Activated naive CD8-positive, alpha-beta T cell treated with anti-CD3 and anti-CD28 coated beads for 36 hours (primary cell): ENCODE measurements at places on chromosomes 7 and 10. TPM values are rescaled to one million over a fixed set of nuclear protein-coding genes. Genes with fewer than 3 reads are reported as not detected.
A peak's percentile ranks its signal among the peaks of the same experiment; 100 is the strongest.

The ASAH2 gene
- total RNA-seq, result 6.6 TPM

The PRRT4 gene
- total RNA-seq, result 0.27 TPM

The OPN1SW gene
- total RNA-seq, result not detected

The TLL2 gene
- 0.19 TPM for total RNA-seq

The OR2A1 gene
- not detected for total RNA-seq

The GSDME gene
- 7.5 TPM for total RNA-seq

The MYL7 gene
- total RNA-seq, result not detected

The CRCP gene
- 34.8 TPM for total RNA-seq

The GJD4 gene
- total RNA-seq, result not detected

The TAS2R5 gene
- 0.43 TPM for total RNA-seq

- no peak for DNase-seq
Observed at GRCh38 chr10:83921984-83922860, 217.1 kb upstream of the GHITM start.

DNA sequence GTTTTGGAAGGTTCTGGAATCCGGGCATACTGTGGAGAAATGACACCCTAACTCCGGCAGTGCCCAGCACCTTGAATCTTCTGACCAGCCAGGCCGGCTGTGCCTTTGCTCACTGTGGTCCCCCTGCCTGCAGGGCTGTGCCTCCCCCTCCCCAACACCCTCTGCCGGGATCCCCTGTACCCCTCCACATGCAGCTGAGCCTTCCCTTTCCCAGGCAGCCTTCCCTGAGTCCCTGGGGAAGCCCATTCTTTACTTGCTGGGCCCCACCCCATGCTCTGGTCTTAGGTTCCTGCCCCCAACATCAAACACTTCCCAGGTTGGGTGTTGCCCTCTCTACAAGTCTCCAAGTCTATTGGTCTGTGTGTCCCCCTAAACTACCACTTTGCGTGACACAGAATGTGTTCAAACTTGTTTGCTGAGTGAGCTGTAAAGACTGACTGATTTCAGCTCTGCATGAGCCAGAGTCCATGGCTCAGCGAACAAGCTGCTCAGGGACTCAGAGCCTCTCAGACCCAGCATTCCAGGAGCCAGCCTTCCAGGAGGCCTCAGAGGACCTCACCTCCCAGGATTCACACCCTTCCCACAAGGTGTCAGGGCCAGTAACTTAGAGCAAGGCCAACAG is 31.6 kb downstream of the CALML5 start:
- DNase-seq, result no peak

DNA sequence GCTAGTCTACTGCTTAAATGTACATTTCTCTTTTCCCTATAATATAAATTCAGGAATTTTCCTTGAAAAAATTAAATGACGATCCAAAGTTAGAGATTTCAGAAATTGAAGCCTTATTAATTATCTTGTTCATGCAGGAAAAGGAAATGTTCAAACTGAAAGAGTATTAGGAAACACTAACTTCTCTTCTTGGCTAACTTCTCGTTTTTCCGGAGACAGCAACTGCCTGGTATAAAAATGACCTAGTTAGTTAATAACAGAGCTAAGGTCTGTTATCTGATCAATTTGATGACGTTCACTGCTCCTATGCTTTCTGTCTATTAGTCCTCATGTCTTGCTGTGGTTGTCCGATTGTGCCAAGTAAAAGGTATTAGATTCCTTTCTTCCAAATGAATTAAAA is 212.5 kb downstream of the DGKB start:
- DNase-seq, result no peak

- DNase-seq, result peak; percentile 52
Observed at GRCh38 chr7:135147899-135148721, at the start of gene TMEM140. Gene TMEM140, plus strand, starts transcription at chr7:135148072. Its CDS starts 16,370 bp downstream, at chr7:135164442.

GRCh38 chr7:39721345-39721744 is 98.0 kb downstream of the RALA start:
- no peak for DNase-seq

DNA sequence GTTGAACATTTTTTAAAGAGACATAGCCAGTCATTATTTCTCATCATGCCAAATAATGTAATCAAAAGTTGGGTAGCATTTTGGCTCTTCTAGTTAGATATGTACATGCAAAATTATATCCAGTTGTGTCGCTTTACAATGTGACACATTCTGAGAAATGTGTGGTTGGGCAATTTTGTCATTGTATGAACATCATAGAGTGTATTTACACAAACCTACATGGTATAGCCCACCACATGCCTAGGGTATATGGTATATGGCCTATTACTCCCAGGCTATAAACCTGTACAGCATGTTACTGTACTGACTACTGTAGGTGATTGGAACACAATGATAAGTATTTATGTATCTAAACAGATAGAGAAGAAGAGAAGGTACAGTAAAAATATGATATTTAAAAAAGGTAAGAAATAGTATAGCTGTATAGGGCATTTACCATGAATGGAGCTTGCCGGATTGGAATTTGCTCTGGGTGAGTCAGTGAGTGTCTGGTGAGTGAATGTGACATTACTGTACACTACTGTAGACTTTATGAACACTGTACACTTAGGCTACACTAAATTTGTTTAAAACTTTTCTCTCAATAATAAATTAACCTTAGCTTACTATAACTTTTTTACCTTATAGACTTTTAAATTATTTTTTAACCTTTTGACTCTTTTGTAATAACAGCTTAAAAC is 16.5 kb downstream of the ZNF365 start:
- DNase-seq, result no peak

- no peak for DNase-seq
Observed at GRCh38 chr10:46998595-46998994, 87.4 kb downstream of the PTPN20 start.

GRCh38 chr7:92904244-92905131 is 68.1 kb upstream of the CDK6 start:
- DNase-seq, result peak; percentile 88

- DNase-seq, result no peak
Observed at GRCh38 chr10:93542358-93542791, 24.1 kb upstream of the FFAR4 start.

GRCh38 chr7:147852833-147853232 is 737.7 kb upstream of the C7orf33 start:
- DNase-seq, result no peak

GRCh38 chr10:51860257-51860656 is 160.9 kb upstream of the CSTF2T start:
- DNase-seq, result no peak

DNA sequence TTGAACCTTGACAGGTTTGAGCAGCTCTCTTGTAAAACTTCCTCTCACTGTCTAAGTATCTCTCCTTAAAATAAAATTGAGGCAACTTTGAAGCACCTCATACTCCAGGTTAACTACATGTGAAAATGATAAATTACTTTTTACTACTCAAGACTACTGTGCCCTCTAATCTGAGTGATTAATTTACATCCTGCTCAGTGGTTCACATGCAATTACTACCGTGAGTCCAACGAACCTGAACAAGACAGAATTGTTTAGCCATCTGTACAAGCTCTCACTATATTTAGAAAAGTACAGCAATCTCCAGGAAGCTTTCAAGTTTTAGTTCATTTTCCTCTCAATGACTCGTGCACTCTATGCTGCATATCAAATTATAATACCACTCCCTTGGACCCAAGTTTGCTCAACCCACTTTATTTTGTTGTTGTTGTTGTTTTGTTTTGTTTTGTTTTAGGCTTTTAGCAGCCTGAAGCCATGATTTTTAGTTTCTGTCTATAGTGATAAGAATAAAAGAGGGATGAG is 21.2 kb downstream of the PDE1C start:
- DNase-seq, result no peak

GRCh38 chr10:119493155-119493554 is 49.4 kb downstream of the RGS10 start:
- peak; percentile 45 for DNase-seq

DNA sequence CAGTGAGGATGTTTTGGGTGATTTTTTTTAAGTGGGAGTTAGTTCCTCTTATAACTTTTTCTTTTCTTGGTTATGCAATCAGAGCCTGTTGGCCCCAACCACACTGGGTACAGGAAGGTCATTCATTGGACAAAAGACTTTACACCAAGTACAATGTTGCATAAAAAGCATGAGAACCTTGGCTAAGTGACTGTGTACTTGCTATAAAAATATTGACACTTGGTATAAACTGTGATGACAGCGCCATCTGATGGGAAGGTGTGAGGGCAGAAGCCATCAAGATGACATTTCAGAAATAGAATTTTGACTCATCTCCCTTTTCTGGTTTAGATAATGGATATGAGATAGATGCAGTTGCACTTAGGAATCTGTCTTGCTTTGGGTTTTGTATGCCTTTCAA is 126.4 kb upstream of the CCDC6 start:
- DNase-seq, result peak; percentile 23

GRCh38 chr7:40120020-40120419 is 14.4 kb downstream of the MPLKIP start:
- DNase-seq, result no peak

DNA sequence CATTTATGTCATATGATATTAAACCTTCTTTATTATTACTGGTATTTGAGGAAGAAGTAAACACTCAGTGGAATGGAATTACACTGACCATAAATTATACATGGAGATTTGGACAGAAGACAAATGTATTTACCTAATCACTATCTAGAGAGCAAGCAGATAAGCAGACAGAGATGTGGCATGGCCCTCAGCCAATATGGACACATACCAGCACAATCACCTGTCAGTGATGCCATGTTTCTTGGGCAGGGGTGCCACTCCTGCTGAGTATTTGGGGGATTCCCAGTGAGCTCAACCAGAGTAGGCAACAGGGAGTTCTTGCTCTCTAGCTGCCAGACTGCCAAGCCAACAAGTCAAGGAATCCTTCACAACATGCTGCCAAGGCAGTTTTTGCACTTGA is 866.3 kb upstream of the LRRN3 start:
- no peak for DNase-seq

DNA sequence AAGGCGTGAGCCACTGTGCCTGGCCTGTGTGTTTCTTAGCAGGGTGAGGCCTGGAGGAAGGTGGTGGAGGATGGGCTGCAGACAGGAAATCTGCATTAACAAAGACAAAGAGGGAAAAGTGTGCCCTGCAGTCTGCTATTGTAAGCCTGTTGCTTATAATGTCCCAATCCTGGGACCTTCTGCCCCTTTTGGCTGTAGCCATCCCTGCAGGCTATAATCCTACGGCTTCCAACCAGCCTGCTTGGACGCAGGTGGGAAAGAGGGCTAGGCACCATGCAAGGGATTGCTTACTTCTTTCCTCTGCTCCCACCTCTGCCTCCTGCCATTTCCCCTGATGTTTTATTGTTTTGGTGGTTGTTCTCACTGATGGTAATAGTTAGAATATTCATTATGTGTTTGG is 434.3 kb downstream of the PLXNA4 start:
- DNase-seq, result no peak

DNA sequence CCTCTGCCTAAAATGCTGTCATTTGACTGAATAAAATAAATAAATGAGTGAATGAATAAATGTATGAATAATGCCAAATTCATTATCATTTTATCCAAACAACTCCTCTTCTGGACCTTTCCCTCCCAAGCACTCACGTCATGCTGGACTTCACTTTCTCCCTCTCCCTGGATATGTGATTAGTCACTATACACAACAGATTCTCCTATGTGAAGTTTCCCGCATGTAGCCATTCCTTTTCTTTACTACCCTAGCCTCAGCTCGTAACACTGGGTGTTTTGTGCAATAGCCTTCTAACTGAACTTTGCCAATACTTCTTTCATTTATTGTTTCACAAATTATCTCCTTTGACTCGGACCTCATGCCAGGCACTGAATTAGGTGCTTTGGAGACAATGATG is 87.6 kb upstream of the IL6 start:
- DNase-seq, result no peak

DNA sequence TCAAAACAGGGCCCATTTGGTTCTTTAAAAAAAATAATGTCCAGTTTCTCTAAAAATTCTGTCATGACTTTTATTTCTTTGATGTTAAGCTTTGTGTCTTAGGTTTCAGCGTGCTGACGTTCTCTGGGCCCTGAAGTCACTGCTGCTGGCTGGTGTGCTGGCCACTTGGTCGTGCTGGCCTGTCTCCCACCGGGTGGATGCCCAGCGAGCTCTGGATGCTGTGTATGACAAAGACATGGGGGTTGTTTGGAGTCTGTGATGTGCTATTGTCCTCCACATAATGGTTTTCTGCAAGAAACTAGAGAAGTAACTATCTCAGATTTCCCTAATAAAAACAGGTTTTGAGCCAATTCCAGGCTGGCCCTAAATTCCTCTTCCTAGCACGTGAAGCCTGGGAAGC is 9.5 kb upstream of the IDI2 start:
- no peak for DNase-seq

DNA sequence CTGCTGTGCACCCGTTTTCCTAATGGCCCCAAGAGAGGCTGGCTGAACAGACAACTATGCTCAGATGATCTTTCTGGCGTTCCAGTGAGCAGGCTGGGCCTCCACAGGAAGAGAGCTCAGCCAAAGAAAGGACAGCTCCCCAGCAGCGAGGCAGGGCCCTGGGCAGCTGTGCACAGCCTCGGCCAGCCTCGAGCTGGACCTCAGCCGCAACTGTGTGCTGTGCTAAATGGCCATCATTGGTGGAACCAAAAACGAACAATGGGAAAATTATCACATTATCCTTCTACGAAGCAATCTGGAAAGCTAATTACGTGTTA is 97.5 kb downstream of the CTBP2 start:
- DNase-seq, result no peak

- peak; percentile 38 for DNase-seq
Observed at GRCh38 chr7:41817386-41817785, 114.5 kb upstream of the INHBA start.

DNA sequence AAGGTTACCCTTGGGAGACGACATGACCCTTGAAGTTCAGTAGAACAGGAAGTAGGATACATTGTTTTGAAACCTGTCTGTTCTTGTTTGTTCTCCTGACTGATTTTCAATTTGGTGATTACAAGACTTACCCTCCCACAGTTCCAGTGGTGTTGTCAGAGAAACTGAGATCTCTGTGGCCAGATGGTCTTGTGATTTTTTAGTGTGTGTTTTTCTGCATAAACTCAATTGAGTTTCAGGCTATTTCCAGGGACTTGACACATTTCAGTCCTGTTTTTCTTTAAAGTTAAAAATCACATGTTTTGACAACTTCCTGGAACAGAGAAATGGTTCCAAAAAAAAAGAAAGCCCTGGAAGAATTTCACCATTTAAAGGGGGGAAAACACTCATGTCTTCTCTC is 22.3 kb downstream of the PIK3CG start:
- DNase-seq, result no peak
